ENCODE measurements at places on chromosomes 5 and 9. TPM values are rescaled to one million over a fixed set of nuclear protein-coding genes. Genes with fewer than 3 reads are reported as not detected.
A peak's percentile ranks its signal among the peaks of the same experiment; 100 is the strongest.

GRCh38 chr5:59275510-59276324 is 617.8 kb downstream of the PDE4D start:
- no peak for DNase-seq

- no peak for DNase-seq
Measured at GRCh38 chr5:172668594-172669071, 27.6 kb downstream of the NEURL1B start.

DNA sequence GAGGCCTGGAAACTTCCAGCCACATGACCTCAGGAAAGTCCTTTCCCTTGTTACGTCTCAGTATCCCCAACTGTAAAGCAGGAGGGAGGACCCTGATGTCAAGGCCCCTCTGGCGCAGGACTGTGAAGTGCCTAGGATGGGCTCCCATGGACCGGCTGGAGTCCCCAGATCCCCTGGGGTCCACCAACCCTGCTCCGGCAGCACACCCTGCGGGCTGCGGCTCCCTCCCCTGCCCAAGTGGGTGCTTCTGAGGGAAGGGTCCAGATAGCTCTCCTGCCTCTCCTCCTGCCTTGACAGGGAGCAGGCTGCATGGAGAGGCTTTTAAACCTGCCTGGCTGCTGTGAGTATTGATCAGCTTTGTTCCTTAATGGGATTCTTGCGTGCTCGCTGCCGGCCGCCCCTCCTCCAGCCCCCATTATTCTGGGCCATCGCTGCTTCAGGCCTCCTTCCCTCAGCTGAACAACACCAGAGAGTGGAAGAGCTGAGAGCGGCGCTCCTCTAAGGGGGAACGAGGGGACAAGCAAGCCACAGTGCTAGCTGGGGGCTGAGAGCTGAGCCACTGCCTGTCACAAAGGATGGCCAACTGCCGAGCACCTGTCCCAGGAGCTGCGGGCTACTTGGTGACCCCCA is 25.6 kb upstream of the NTNG2 start:
- no peak for DNase-seq

DNA sequence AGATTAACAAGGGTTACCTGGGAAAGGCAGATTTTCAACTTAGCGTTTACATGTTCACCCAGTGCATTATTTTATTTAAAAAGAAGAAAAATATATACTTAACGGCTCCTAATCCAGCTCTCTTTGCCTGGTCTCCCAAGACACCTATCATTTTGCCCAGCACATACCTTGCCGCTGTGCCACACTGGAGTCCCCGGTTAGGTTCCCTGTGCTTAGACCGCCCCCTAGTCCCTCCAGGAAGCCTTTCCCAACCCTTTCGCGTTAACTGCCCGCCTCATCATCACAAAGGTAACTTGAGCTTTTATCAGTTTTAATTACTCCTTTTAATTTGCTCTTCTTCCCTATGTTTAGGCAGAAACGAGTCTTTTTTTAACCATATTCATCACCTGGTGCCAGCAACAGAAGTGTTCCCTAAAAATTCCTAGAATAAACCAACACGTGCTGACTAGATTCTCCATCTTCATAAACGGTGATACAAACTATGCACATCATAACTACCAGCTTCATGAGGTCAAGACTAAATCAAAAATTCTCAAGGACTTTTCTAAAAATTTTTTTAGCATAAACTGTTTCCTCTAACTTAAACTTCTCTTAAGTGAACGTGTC is 19.7 kb downstream of the DNAJA1 start:
- DNase-seq: no peak

GRCh38 chr5:173535166-173535975 is 81.1 kb downstream of the BOD1 start:
- no peak for DNase-seq

GRCh38 chr9:82810915-82811314 is 252.0 kb downstream of the RASEF start:
- DNase-seq: no peak

DNA sequence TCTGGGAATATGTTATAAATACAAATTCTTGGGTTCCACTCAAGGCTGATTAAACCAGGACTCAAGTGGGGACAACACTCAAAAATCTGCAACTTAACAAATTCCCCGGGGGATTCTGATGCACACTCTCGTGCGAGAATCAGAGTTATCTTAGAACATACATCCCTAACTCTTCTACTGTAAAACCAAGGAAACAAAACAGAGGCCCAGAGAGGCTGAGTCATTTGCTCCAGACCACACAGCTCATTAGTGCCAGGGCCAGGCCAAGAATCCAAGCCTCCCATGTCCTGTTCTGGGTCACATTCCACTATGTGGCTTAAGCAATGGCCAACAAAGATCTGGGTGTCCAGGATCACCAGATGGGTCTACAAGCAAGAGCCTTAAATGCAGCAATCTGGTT is 166.0 kb downstream of the ADAMTS12 start:
- DNase-seq: no peak

DNA sequence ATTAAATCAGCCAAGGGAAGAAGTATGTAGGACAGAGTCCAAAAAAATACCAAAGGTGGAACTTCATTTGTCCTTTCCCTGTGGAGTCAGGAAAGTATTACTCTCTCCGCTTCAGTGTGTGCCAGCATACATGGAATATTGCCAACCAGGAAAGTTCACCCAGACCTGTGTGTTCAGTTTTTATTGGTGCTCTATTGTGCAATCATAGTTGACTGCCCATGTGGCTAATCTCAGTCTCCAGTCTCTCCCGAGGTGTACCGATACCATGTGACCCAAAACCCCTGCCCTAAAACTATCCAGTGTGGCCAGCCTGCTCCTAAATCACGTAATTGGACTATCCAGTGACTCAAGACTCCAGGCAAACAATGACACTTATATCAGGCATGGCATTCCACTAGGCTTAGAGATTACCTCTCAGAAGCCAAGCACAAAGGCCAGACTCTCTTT is 38.8 kb downstream of the NFX1 start:
- no peak for DNase-seq

GRCh38 chr5:132822650-132823480 is 7.6 kb downstream of the SHROOM1 start:
- no peak for DNase-seq

GRCh38 chr9:108933231-108933717 is 650 bp downstream of the ELP1 start:
- no peak for DNase-seq

GRCh38 chr5:122112733-122113558 is 16.4 kb upstream of the ZNF474 start:
- no peak for DNase-seq

DNA sequence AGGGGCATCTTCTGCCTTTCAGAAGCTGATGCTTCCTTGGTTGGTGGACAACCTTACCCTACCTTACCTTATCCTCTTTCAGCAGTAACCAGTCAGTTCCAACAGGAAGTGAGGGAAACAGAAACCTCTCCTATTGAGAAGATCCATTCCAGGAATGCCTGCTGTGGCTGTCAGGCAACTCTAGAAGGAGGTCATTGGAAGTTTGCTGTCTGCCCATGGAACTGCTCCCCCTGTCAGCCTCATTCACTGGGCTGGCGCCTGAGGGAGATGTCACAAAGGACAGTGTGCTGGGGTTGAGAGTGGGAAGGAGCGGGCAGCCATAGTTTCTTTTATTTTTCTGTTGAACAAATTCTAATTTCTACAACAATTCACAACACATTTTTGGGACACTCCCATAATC is 54.7 kb downstream of the IRX1 start:
- DNase-seq: no peak

- peak; percentile 5 for DNase-seq
Measured at GRCh38 chr9:92094655-92095054, 20.6 kb downstream of the SPTLC1 start.

DNA sequence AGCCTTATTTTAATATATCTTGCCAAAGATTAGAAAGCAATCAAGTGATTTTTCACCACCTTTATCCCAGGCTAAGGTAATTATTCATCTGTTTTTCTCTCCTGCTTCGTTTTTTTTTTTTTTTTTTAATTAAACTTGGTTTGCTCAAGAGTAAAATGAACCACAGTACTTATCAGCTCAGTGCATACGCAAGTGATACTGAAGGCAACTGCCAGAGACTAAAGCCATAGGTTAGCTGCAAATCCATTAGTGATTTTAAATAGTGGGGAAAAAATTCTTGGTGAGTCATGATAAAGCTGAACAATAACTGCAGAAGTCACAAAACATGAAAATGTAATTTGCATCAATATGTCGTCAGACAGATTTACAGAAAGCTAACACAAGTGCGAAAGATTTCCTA is 829.1 kb downstream of the PTPRD start:
- no peak for DNase-seq

DNA sequence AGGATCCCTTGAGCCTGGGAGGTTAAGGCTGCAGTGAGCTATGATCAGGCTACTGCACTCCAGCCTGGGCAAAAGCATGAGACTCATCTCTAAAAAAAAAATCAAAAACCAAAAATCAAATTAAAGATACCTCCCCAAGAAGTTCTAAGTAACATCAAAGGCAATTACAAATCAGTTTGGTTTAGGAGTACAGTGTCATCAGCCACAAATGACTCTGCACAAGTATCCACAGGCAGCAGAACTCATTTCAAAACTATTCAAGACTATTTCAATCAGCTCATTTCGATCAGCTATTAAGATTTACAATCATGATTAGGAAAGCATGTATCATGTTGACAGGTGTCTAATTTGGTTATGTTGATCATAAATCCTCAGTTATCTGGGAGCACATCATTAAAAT is 19.1 kb downstream of the TRMO start:
- DNase-seq: no peak

DNA sequence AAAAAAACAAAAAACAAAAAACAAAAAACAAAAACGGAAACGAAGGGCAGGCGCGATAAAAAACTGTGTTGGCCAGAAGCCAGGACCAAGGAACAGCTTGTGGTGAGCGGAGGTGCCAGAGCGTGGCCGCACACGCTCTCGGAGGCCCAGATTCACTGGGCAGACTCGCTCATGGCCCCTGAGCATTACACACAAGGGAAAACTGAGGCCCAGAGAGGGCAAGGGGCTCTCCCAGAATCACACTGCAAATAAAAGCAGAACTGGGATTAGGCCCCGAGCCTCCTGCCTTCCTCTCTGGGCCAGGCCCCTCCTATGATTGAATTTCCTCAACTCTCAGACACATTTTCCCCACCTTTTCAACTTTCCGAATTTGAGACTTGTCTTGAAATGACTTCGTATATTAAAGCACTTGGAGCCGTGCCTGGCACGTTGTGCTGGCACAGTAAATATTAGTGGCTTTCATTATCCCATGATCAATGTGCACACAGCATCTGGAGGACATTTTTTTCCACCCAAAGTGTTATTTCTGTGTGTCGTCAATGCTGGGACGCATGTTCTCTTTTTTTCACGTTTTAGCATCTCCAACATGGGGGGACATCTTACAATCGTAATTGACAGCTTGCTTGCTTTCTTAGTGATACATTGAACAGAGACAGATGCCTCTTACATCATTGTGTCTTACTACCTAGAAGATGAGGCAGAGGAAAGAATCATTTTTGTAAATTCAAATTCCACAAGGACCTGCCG is 7.4 kb downstream of the FIBCD1 start:
- DNase-seq: no peak

DNA sequence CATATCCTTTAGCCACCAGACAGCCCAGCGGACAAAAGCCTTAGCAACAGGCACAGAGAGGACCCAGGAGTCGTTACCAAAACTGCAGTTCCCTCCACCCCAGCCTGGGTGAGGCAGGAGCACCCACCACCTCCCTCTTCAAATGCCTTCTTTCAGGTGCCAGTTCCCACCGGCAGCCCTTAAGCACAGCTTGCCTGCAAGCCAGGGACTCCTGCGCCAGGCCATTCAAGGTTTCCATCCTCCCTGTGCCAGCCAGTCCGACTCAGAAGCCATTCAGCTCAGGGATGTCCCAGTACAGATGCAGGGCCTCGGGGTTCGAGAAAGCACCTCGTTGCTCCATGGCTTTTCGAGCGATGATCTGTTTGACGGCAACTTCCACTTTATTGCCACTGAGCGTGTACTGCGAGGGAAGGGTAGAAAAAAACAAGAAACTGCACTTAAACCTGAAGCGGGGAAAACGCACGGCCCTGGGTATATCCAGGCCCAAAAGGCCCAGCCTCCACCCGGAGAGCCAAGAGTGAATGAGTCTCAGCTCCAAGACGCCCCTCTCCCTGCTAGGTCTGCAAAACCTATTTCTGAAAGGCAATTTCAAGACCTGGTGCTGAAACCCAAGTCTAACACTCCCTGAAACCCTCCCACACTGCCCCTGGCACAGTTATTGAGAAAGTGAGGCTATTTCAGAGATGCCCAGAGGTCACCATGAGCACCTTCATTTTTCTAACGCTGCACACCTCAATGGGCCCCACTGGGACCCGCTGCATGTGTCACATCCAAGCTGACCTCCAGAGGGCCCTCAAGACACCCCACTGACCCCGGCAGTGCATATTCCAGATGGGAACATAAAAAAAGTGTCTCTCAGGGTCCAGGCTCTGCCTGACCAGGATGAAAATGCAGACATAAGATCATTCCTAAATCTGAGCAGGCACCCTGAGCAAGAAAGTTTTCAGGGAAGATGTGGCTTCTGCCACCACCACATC is 36.8 kb upstream of the ZNF354A start:
- no peak for DNase-seq

- no peak for DNase-seq
Measured at GRCh38 chr9:99181206-99181605, 40.5 kb downstream of the ALG2 start.

DNA sequence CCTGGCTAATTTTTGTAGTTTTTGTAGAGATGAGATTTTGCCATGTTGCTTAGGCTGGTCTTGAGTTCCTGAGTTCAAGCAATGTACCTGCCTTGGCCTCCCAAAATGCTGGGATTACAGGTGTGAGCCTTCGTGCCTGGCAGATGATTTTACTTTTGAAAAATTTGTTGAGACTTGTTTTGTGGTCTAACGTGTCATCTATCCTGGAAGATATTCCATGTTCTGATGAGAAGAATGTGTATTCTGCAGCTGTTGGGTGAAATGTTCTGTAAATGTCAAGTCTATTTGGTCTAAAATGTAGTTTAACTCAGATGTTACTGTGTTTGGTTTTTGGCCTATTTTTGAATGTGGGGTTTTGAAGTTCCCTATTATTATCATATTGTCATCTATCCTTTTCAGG is 145.6 kb downstream of the XRCC4 start:
- no peak for DNase-seq

DNA sequence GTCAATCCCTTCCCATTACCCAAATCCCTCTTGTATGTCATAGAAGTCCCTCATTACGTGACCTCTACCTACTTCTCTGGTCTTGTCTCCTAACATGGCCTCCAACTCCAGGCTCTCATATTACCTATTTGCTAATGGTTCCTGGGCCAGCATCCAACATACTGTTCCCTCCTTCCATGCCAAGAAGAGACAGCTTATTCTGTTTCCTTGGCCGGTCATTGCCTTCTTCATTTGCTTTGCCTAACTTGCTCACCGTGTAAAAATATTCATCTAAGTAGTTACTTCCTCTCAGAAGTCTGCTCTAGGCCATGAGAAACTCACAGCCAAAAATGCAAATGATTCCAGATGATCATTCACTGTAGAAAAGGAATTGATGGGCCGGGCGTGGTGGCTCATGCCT is 8.9 kb upstream of the IL6ST start:
- no peak for DNase-seq

The SLC36A3 gene
- polyA plus RNA-seq: not detected

The SYK gene
- not detected for polyA plus RNA-seq

The SH3GL2 gene
- 0.03 TPM for polyA plus RNA-seq

The IFNB1 gene
- not detected for polyA plus RNA-seq

The TNFSF15 gene
- polyA plus RNA-seq: 0.12 TPM

The KIF4B gene
- polyA plus RNA-seq: not detected

The ROPN1L gene
- polyA plus RNA-seq: 0.08 TPM

The TLE1 gene
- 109 TPM for polyA plus RNA-seq

The FABP6 gene
- polyA plus RNA-seq: 0.13 TPM

The TMEM174 gene
- not detected for polyA plus RNA-seq

The IQGAP2 gene
- 35.2 TPM for polyA plus RNA-seq

The FRMD3 gene
- 1.9 TPM for polyA plus RNA-seq

Measured in HepG2 (cell line).